ENCODE measurements at places on chromosomes 13 and 19. TPM values are rescaled to one million over a fixed set of nuclear protein-coding genes. Genes with fewer than 3 reads are reported as not detected.

Gene IGFL2
- total RNA-seq, result not detected

Gene SIGLECL1
- total RNA-seq, result not detected

Gene TEX101
- not detected for total RNA-seq

Gene SLC25A30
- total RNA-seq, result 13.6 TPM

Gene DCUN1D2
- 14.7 TPM for total RNA-seq

Gene KLF1
- total RNA-seq, result 0.17 TPM

Gene KANK3
- 0.36 TPM for total RNA-seq

GRCh38 chr13:66468656-66469055 is 761.5 kb downstream of the PCDH9 start:
- no peaks in the 10 kb centered on the region for H3K4me1 ChIP-seq
- no peaks in the 10 kb centered on the region for H3K36me3 ChIP-seq
- no peak for DNase-seq
- no peaks in the 10 kb centered on the region for H3K27me3 ChIP-seq
- no peak overlapping the region for H3K4me3 ChIP-seq

- no peak overlapping the region for H3K4me3 ChIP-seq
- no peak overlapping the region for H3K27ac ChIP-seq
- H3K4me1 ChIP-seq, result peaks cover 7% of the 10 kb centered on the region
- no peak for DNase-seq
- peaks cover 5% of the 10 kb centered on the region for H3K36me3 ChIP-seq
- H3K27me3 ChIP-seq, result peaks cover 30% of the 10 kb centered on the region
Measured at GRCh38 chr19:15231271-15231670, 977 bp downstream of the EPHX3 start.

- no peak for DNase-seq
- H3K36me3 ChIP-seq, result peaks cover 2% of the 10 kb centered on the region
- H3K27ac ChIP-seq, result no peak overlapping the region
- peaks cover 26% of the 10 kb centered on the region for H3K27me3 ChIP-seq
Measured at GRCh38 chr19:51566489-51567100, 4.5 kb upstream of the ZNF175 start.

DNA sequence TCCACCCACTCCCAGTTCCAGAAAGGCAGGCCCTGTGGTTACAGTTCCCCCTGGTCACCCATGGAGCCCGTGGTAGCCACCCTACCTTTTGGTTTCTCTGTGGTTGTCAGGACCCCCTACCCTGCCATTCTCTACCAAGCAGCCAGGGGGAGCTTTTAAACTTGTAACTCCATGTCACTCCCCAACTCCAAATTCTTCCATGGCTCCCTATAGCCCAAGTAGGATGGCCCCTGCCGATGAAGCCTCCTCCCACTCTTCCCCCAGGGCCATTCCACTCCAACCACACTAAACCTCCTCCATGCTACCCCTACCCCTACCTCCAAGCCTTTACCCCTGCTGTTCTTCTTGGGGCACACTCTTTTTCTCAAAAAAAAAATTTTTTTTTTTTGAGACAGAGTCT is 2.2 kb downstream of the S1PR2 start:
- H3K27me3 ChIP-seq, result no peaks in the 10 kb centered on the region
- H3K36me3 ChIP-seq, result peaks cover 3% of the 10 kb centered on the region
- H3K4me3 ChIP-seq, result peak overlapping the region; percentile 16
- peaks cover 12% of the 10 kb centered on the region for H3K4me1 ChIP-seq

GRCh38 chr19:55644191-55644833 is 863 bp downstream of the ZNF581 start:
- peak overlapping the region; percentile 83 for H3K27ac ChIP-seq
- H3K36me3 ChIP-seq, result peaks cover 15% of the 10 kb centered on the region
- peaks cover 48% of the 10 kb centered on the region for H3K4me1 ChIP-seq
- no peaks in the 10 kb centered on the region for H3K27me3 ChIP-seq

- no peaks in the 10 kb centered on the region for H3K4me1 ChIP-seq
- no peak overlapping the region for H3K4me3 ChIP-seq
- no peaks in the 10 kb centered on the region for H3K27me3 ChIP-seq
Measured at GRCh38 chr13:50512474-50513299, 330.8 kb downstream of the DLEU7 start.

DNA sequence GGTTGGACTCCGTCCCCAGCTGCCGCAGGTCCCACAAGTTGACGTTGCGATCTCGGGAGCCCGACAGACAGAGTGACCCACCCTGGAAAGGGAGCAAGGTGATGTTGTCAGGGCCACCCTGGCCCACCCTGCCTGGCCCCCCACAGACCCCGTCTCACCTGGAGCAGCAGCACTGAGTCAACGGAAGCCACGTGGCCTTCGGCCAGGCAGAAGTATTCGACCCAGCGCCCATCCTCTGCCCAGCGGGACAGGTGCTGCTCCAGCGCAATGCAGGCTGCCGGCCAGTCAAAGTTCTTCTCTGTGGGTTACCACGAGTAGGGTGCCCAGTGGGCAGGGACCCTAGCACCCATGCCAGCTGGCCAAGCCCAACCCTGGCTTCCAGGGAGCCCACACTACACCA is 1.8 kb downstream of the FBXW9 start:
- H3K36me3 ChIP-seq, result peaks cover 10% of the 10 kb centered on the region
- no peak for DNase-seq
- peaks cover 11% of the 10 kb centered on the region for H3K4me1 ChIP-seq
- no peak overlapping the region for H3K27ac ChIP-seq
- no peaks in the 10 kb centered on the region for H3K27me3 ChIP-seq

DNA sequence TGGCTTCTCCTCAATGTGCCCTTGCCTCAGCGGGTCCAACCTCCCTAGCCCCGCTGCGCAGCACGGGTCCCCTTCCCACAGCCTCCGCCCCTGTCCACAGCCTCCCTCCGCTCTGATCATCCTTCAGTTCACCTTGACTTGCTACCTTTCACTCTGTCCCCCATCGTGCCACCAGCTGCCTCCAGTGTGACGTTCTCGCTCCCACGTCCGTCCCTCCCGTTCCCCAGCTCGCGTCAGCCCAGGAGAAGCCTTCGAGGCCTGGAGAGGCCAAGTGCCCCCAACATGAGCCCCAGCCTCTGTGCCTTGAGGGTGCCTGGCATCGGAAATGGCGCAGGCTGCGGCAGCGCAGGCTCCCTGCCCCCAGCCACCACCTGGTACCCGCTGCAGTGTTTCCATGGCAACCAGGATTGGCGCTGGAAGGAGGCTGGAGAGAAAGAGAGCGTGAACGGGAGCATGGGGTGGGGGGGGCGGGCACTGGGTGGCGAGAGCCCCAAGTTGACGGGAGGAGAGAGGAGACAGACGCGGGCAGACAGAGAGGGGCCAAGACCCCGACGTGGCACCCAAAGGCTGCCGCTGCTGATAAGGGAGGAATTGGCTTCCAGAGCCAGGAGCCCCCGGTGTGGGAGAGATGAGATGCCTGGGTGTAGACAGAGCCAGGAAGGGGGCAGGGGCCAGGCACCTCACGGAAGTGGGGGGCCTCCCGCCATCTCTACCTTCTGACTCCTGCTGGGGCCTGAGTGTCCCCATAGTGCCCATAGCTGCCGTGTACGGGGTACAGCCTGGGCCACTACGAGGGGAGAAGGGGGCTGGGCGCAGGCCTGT is 844 bp upstream of the ASPDH start:
- no peak overlapping the region for H3K27ac ChIP-seq
- peaks cover 14% of the 10 kb centered on the region for H3K4me1 ChIP-seq
- H3K4me3 ChIP-seq, result peak overlapping the region; percentile 27
- H3K36me3 ChIP-seq, result no peaks in the 10 kb centered on the region
- DNase-seq, result no peak

GRCh38 chr13:29849731-29850212 is 645 bp downstream of the UBL3 start:
- peaks cover 27% of the 10 kb centered on the region for H3K4me1 ChIP-seq
- H3K36me3 ChIP-seq, result peaks cover 1% of the 10 kb centered on the region
- peak overlapping the region; percentile 81 for H3K27ac ChIP-seq
- H3K4me3 ChIP-seq, result peak overlapping the region; percentile 83
- DNase-seq, result peak; percentile 44
- no peaks in the 10 kb centered on the region for H3K27me3 ChIP-seq

GRCh38 chr13:111382411-111382810 is 62.0 kb downstream of the TEX29 start:
- H3K27ac ChIP-seq, result no peak overlapping the region
- DNase-seq, result no peak
- H3K4me1 ChIP-seq, result peaks cover 18% of the 10 kb centered on the region
- H3K27me3 ChIP-seq, result no peaks in the 10 kb centered on the region
- H3K4me3 ChIP-seq, result no peak overlapping the region

DNA sequence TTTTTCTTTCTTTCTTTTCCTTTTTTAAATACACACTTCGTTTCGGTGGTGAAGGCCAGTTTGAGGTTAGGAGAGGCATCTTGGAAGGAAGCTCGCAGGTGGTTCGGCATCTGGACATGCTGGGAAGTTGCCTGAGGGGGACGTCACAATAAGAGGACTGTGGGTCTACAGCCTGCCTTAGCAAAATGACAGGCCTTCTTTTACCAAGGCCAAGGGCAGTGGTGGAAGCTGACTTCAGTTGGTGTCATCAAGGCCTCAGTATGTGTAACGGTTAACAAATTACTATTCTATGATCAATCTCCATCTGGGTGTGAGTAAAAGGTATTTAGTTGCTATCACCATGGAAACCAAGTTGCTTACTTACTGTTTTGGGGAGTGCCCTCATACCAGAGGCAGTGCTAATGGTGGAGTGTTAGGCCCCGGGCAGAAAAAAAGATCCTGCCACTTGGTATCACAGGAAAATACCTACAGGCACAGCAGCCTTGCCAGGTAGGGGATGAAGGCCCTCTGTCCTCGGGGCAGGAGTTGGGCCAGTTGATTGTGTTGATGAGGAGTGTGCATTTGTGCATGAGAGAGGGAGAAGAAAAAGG is 10.3 kb downstream of the ACTN4 start:
- DNase-seq, result peak; percentile 33
- H3K27ac ChIP-seq, result peak overlapping the region; percentile 8
- peaks cover 13% of the 10 kb centered on the region for H3K36me3 ChIP-seq
- H3K27me3 ChIP-seq, result peaks cover 16% of the 10 kb centered on the region
- no peak overlapping the region for H3K4me3 ChIP-seq

DNA sequence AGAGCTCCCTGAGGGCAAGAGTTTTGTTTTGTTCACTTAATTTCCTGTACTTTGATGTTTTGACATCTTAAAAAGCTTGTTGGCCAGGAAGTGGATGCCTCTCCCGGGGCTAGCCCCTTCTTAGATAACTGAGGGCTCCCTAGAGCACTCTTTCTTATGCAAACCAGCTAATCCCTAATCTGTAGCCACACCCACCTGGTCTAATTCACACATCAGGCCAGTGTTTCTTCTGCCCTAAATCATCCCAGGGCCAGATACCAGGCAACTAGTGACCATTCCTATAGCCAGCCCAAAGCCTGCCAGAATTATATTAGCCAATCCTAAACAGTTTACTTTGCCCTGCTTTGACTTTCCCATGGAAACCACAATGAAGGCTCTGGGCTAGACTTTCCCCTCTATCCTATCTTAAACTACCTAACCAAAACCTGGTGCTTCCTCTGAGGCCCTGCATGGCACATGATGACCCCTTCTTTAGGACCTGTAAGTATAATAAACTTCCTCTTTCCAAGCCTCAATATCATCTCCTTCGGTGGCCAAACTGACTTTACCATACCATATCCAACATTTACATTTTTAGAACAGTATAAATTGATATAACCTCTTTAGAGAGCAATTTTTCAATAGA is 24.8 kb downstream of the WBP4 start:
- no peak for DNase-seq
- peaks cover 22% of the 10 kb centered on the region for H3K36me3 ChIP-seq
- H3K4me1 ChIP-seq, result no peaks in the 10 kb centered on the region
- H3K4me3 ChIP-seq, result no peak overlapping the region

- H3K4me3 ChIP-seq, result no peak overlapping the region
- peaks cover 23% of the 10 kb centered on the region for H3K27me3 ChIP-seq
- DNase-seq, result no peak
- H3K4me1 ChIP-seq, result no peaks in the 10 kb centered on the region
- no peak overlapping the region for H3K27ac ChIP-seq
- no peaks in the 10 kb centered on the region for H3K36me3 ChIP-seq
Measured at GRCh38 chr19:719636-720344, 11.1 kb downstream of the PALM start.

DNA sequence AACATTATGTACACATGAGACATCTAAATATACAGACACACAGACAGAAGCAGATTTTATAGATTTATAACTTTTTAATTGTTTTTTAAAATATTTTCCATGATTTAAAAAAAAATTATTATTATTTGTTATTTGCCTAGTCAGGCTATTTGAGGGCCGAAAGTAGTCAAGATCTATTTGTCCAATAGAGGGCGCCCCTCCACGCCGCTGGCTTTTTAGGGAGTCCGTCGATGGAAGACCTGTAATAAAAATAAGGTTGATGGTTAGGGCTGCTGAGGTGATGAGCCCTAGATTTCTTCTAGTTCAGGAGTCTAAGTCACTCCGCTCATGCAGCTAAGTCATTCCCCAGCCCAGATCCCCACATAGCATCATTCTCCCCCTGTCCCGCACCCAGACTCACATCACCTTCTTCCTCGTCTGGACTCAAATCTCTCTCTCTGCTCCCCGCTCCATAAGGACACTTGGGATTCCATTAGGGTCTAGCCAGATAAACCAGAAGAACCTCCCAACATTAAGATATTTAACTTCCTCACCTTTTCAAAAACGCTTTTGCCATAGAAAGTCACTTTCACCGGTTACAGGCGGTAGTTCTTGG is 33.9 kb upstream of the CEACAM21 start:
- no peaks in the 10 kb centered on the region for H3K27me3 ChIP-seq
- peak overlapping the region; percentile 41 for H3K4me3 ChIP-seq
- H3K4me1 ChIP-seq, result peaks cover 65% of the 10 kb centered on the region
- peak; percentile 93 for DNase-seq

DNA sequence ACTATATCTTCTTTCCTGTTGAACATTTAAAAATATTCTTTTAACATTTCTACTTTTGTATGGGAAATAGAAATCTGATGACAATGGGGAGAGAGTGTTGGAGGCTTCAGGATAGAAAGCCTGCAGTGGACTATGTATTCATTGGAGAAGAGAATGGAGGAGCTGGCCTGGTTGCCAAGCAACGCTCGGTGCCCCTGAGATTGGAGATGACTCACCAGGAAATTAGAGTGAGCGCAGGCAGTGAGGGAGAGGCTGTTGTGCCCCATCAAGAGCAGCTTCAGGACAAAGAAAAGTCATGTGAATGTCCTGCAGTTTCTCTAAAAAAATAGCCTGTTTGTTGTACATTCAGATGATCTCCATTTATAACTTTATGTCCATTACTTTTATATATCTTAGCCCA is 48.7 kb upstream of the ZNF835 start:
- no peak for DNase-seq
- no peaks in the 10 kb centered on the region for H3K4me1 ChIP-seq
- H3K36me3 ChIP-seq, result no peaks in the 10 kb centered on the region
- no peaks in the 10 kb centered on the region for H3K27me3 ChIP-seq
- no peak overlapping the region for H3K27ac ChIP-seq
- H3K4me3 ChIP-seq, result no peak overlapping the region

DNA sequence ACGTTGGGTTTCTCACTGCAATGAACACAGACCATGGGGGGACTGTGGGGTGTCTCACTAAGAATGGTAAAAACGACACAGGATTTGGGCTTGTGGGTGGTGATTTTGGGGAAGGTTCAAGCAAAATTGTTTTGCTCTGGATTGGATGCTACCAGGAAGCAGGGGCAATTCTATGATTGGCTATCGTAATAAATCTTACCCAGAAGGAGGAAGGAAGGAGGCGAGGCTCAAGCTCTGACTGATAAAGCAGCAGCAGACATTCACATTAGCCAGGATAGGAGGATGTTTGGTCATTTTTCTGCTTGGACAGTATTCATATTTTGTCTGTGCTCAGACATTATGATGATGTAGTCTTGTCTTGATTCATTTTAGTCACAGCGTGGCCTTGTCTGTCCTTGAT is 1.5 kb downstream of the ZNF576 start:
- H3K36me3 ChIP-seq, result peaks cover 8% of the 10 kb centered on the region
- peaks cover 27% of the 10 kb centered on the region for H3K4me1 ChIP-seq
- DNase-seq, result no peak
- peak overlapping the region; percentile 93 for H3K4me3 ChIP-seq
- H3K27ac ChIP-seq, result peak overlapping the region; percentile 97
